CD4-positive, CD25-positive, alpha-beta regulatory T cell (primary cell): ENCODE measurements at places on chromosomes 7 and 10. TPM values are rescaled to one million over a fixed set of nuclear protein-coding genes. Genes with fewer than 3 reads are reported as not detected.

Gene AKR1D1
- total RNA-seq: not detected

Gene SUN3
- total RNA-seq: not detected

Gene CAMK2B
- not detected for total RNA-seq

Gene PHTF2
- total RNA-seq: 77.9 TPM

Gene RNF133
- total RNA-seq: not detected

- H3K4me3 ChIP-seq: no peak overlapping the region
- no peaks in the 10 kb centered on the region for H3K27me3 ChIP-seq
- H3K36me3 ChIP-seq: no peaks in the 10 kb centered on the region
- no peak for DNase-seq
- H3K27ac ChIP-seq: no peak overlapping the region
These were observed 118.3 kb downstream of the PKD1L1 start for GRCh38 chr7:47830015-47830414.

DNA sequence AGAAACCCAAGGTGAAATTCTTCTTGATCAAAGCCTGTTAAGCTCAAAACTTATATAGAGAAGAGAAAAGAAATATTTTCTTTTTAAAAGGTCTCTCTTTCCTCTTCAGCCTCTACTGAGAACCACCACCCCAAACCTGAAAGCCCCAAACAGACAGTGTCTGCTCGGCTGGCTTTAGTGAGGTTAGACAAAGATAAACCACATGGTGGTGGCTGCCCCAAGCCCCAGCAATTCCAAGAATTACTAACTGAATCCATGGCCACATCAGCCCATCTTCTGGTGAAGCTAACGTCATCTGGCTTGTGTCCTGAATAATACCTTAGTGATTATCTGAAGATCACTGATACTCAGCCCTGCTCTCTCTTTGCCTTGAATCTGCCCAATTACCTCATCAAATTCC is 275.0 kb downstream of the ELMO1 start:
- H3K27ac ChIP-seq: no peak overlapping the region
- DNase-seq: no peak
- no peaks in the 10 kb centered on the region for H3K27me3 ChIP-seq
- H3K36me3 ChIP-seq: peaks cover 40% of the 10 kb centered on the region
- H3K4me3 ChIP-seq: no peak overlapping the region
